ENCODE measurements at places on chromosomes 7 and 10. TPM values are rescaled to one million over a fixed set of nuclear protein-coding genes. Genes with fewer than 3 reads are reported as not detected.

GRCh38 chr7:2869981-2870380 is 25.9 kb upstream of the GNA12 start:
- DNase-seq, result no peak
- peak overlapping the region; percentile 3 for H3K4me3 ChIP-seq
- H3K27me3 ChIP-seq, result no peaks in the 10 kb centered on the region
- peaks cover 30% of the 10 kb centered on the region for H3K4me1 ChIP-seq
- H3K36me3 ChIP-seq, result peaks cover 16% of the 10 kb centered on the region
- peak overlapping the region; percentile 3 for H3K27ac ChIP-seq

DNA sequence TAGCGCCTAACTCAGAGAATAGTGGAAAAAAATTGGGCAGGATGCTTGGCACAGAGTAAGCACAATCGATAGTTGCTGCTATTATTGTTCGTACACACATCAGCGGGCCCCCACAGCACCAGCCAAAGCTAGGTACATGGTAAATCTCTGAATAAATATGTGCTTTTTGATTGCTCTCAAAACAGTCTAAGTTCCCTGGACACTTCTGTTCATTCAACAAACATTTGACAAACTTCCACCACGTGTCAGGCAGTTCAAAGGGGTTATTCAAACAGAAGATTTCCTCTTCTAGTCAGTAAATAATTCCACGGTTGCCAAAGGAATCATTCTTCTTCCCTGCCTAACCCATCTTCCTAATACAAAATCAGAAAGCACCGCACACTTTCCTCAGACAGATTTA is 150.8 kb downstream of the DGKI start:
- H3K4me1 ChIP-seq, result no peaks in the 10 kb centered on the region
- H3K27me3 ChIP-seq, result peaks cover 3% of the 10 kb centered on the region
- H3K27ac ChIP-seq, result no peak overlapping the region
- H3K36me3 ChIP-seq, result no peaks in the 10 kb centered on the region
- no peak overlapping the region for H3K4me3 ChIP-seq
- no peak for DNase-seq

GRCh38 chr7:78260826-78261225 is 462.3 kb downstream of the PHTF2 start:
- peaks cover 16% of the 10 kb centered on the region for H3K27me3 ChIP-seq
- no peak overlapping the region for H3K27ac ChIP-seq
- H3K4me1 ChIP-seq, result no peaks in the 10 kb centered on the region
- DNase-seq, result no peak

- peaks cover 2% of the 10 kb centered on the region for H3K4me1 ChIP-seq
- H3K27ac ChIP-seq, result no peak overlapping the region
- peaks cover 13% of the 10 kb centered on the region for H3K27me3 ChIP-seq
Observed at GRCh38 chr10:70084189-70084588, 31.5 kb downstream of the MACROH2A2 start.

GRCh38 chr7:155471718-155472117 is 13.8 kb downstream of the EN2 start:
- H3K36me3 ChIP-seq, result peaks cover 5% of the 10 kb centered on the region
- peaks cover 28% of the 10 kb centered on the region for H3K4me1 ChIP-seq
- no peak for DNase-seq
- H3K4me3 ChIP-seq, result no peak overlapping the region

- H3K4me3 ChIP-seq, result no peak overlapping the region
- no peak for DNase-seq
- H3K36me3 ChIP-seq, result no peaks in the 10 kb centered on the region
- H3K4me1 ChIP-seq, result peaks cover 9% of the 10 kb centered on the region
- H3K27me3 ChIP-seq, result no peaks in the 10 kb centered on the region
Observed at GRCh38 chr7:40884241-40884640, 749.4 kb downstream of the SUGCT start.

DNA sequence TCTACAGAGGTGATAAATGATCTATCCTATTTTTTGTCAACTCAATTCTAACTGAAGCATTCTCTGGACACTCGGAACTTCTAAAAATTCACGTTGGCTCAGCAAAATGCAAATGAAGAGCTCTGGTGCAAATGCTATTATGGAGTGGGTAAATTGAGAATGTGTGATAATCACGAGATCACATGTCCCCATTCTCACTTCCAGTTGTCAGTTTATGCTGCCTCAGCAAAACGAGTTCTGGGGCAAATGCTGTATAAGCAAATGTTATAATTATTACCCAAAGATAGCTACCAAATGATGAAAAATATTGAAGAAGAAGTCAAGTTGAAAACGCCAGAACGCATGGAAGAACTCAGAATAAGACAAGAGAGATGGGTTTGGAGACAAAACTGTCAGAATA is 29.4 kb downstream of the AKR1B1 start:
- H3K4me1 ChIP-seq, result peaks cover 12% of the 10 kb centered on the region
- peaks cover 6% of the 10 kb centered on the region for H3K36me3 ChIP-seq
- H3K4me3 ChIP-seq, result no peak overlapping the region
- no peak for DNase-seq

DNA sequence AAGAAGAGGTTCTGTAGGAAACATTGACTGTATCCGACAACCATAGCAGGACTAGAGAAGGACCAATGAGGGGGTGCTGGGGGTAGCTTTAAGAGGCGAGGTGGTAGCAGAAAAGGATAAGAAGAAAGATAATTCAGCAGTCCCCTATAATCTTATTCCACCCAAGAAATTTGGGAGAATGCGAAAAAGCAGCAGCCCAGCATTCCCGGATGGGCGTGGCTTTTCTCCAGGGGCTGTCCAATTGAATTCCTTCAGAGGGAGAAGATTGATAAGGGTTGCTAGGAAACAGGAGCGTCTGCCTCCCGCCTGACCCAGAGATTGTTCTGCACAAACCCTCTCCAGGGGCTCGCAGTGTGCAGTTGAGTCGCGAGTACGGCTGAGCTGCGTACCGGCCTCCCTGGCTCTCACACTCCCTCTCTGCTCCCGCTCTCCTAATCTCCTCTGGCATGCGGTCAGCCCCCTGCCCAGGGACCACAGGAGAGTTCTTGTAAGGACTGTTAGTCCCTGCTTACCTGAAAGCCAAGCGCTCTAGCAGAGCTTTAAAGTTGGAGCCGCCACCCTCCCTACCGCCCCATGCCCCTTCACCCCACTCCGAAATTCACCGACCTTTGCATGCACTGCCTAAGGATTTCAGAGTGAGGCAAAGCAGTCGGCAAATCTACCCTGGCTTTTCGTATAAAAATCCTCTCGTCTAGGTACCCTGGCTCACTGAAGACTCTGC is at the start of gene GRM3:
Gene GRM3 (plus strand): TSS at position 349 of the 721 bp plus-strand sequence. CDS start 121,237 bp downstream, outside the sequence.
- no peak within 1 kb of the TSS for H3K27ac ChIP-seq
- no peak for DNase-seq
- no peaks in the 10 kb centered on the region for H3K27me3 ChIP-seq
- no peaks in the 10 kb centered on the region for H3K4me1 ChIP-seq
- no peaks in the 10 kb centered on the region for H3K36me3 ChIP-seq
- H3K4me3 ChIP-seq, result peak within 1 kb of the TSS; percentile 39

- peaks cover 16% of the 10 kb centered on the region for H3K36me3 ChIP-seq
- H3K27me3 ChIP-seq, result no peaks in the 10 kb centered on the region
Observed at GRCh38 chr7:154996756-154997155, 6.2 kb downstream of the PAXIP1 start.

- H3K4me3 ChIP-seq, result no peak overlapping the region
- no peak overlapping the region for H3K27ac ChIP-seq
- H3K36me3 ChIP-seq, result no peaks in the 10 kb centered on the region
- H3K27me3 ChIP-seq, result peaks cover 98% of the 10 kb centered on the region
Observed at GRCh38 chr10:86194684-86195083, 171.9 kb downstream of the GRID1 start.

- H3K36me3 ChIP-seq, result no peaks in the 10 kb centered on the region
- no peaks in the 10 kb centered on the region for H3K4me1 ChIP-seq
- H3K27ac ChIP-seq, result no peak overlapping the region
- H3K4me3 ChIP-seq, result no peak overlapping the region
Observed at GRCh38 chr7:53800746-53801145, 741.4 kb upstream of the VSTM2A start.

GRCh38 chr10:8967061-8967460 is 912.6 kb downstream of the GATA3 start:
- no peaks in the 10 kb centered on the region for H3K36me3 ChIP-seq
- H3K4me1 ChIP-seq, result no peaks in the 10 kb centered on the region
- no peak overlapping the region for H3K27ac ChIP-seq
- H3K27me3 ChIP-seq, result no peaks in the 10 kb centered on the region
- no peak for DNase-seq

- no peaks in the 10 kb centered on the region for H3K4me1 ChIP-seq
- no peaks in the 10 kb centered on the region for H3K27me3 ChIP-seq
- H3K36me3 ChIP-seq, result no peaks in the 10 kb centered on the region
- no peak for DNase-seq
- no peak overlapping the region for H3K27ac ChIP-seq
Observed at GRCh38 chr10:10417671-10418070, 600.0 kb upstream of the CELF2 start.

GRCh38 chr7:914521-915194 is 38.3 kb downstream of the GET4 start:
- peaks cover 76% of the 10 kb centered on the region for H3K36me3 ChIP-seq
- DNase-seq, result no peak
- peaks cover 50% of the 10 kb centered on the region for H3K4me1 ChIP-seq
- no peaks in the 10 kb centered on the region for H3K27me3 ChIP-seq
- peak overlapping the region; percentile 28 for H3K4me3 ChIP-seq

DNA sequence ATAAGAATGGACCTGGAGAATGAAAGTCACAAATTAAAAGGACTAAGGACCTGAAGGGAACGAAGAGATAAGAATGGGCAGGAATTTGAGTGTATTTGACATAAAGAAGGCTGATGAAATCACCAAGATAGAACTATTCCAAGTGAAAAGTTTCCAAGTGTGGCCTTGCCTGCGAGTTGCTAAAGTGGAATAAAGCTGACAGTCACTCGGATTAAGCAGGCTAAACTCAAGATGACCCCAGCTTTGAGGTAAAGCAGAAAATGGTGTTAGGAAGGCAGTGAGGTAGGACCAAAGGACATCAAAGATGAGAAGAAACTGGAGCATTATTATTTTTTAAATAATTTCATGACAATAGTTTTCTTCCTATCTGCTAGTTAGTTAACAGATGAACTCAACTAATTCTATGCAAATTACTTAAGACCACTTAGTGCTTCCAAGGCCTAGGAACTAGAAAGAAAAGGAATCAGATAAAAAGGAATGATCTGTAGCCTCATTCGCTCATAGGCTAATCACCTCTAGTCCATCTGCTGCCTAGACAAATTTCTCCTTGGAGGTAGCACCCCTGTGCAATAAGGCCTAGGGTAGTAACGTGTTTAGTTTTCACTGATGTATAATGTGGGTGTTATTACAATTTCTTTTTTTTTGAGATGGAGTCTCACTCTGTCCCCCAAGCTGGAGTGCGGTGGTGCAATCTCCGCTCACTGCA is 34.5 kb downstream of the EZH2 start:
- H3K4me1 ChIP-seq, result peaks cover 27% of the 10 kb centered on the region
- no peaks in the 10 kb centered on the region for H3K27me3 ChIP-seq
- H3K4me3 ChIP-seq, result no peak overlapping the region
- H3K36me3 ChIP-seq, result no peaks in the 10 kb centered on the region
- H3K27ac ChIP-seq, result no peak overlapping the region

- H3K4me3 ChIP-seq, result no peak overlapping the region
- no peak overlapping the region for H3K27ac ChIP-seq
- H3K36me3 ChIP-seq, result no peaks in the 10 kb centered on the region
Observed at GRCh38 chr10:71015674-71016073, 127.3 kb upstream of the PCBD1 start.

DNA sequence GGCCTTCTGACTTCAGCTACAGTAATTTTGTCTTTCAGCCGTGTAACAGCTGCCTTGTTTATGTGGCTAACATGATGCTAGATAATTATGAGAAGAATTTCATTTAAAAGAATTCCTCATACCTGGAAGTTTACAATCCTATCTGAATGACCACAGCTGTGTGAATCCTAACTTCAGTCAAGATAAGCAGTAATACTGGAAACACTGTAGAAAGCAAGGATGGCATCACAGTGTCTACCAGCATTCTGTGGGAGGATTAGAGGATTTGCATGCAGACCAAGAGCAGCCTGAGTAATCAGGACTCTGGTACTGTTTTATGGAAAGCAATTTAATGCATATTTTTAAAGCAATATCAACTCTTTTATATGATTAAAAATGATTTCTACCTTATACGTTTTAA is 282.4 kb downstream of the EXOC4 start:
- no peak overlapping the region for H3K27ac ChIP-seq
- no peaks in the 10 kb centered on the region for H3K36me3 ChIP-seq
- H3K27me3 ChIP-seq, result no peaks in the 10 kb centered on the region

GRCh38 chr10:18104223-18104872 is 35.9 kb upstream of the CACNB2 start:
- no peaks in the 10 kb centered on the region for H3K36me3 ChIP-seq
- no peaks in the 10 kb centered on the region for H3K4me1 ChIP-seq
- no peaks in the 10 kb centered on the region for H3K27me3 ChIP-seq
- no peak overlapping the region for H3K4me3 ChIP-seq

GRCh38 chr10:59131666-59132065 is 44.8 kb upstream of the PHYHIPL start:
- no peak overlapping the region for H3K4me3 ChIP-seq
- peaks cover 41% of the 10 kb centered on the region for H3K27me3 ChIP-seq
- H3K4me1 ChIP-seq, result no peaks in the 10 kb centered on the region
- DNase-seq, result no peak
- no peak overlapping the region for H3K27ac ChIP-seq
- H3K36me3 ChIP-seq, result no peaks in the 10 kb centered on the region

- H3K27ac ChIP-seq, result no peak overlapping the region
- no peaks in the 10 kb centered on the region for H3K36me3 ChIP-seq
- DNase-seq, result no peak
- no peak overlapping the region for H3K4me3 ChIP-seq
Observed at GRCh38 chr10:107561136-107561650, 396.7 kb upstream of the SORCS1 start.

DNA sequence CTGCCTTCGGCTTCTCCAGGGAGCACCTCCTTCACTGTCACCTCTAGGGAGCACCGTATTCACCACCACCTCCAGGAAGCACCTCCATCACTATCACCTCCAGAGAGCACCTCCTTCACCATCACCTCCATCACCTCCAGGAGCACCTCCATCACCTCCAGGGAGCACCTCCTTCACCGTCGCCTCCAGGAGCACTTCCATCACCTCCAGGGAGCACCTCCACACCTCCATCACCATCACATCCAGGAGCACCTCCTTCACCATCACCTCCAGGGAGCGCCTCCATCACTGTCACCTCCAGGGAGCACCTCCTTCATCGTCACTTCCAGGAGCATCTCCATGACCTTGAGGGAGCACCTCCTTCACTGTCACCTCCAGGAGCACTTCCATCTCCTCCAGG is 102.3 kb downstream of the DNAJB6 start:
- no peaks in the 10 kb centered on the region for H3K4me1 ChIP-seq
- no peak for DNase-seq
- H3K27me3 ChIP-seq, result no peaks in the 10 kb centered on the region
- peaks cover 8% of the 10 kb centered on the region for H3K36me3 ChIP-seq

- no peaks in the 10 kb centered on the region for H3K4me1 ChIP-seq
- no peak for DNase-seq
- peaks cover 17% of the 10 kb centered on the region for H3K27me3 ChIP-seq
Observed at GRCh38 chr7:37445790-37446189, 2.9 kb downstream of the ELMO1 start.

- no peak overlapping the region for H3K4me3 ChIP-seq
- H3K27ac ChIP-seq, result peak overlapping the region; percentile 44
- no peaks in the 10 kb centered on the region for H3K27me3 ChIP-seq
- no peaks in the 10 kb centered on the region for H3K4me1 ChIP-seq
Observed at GRCh38 chr10:1037098-1037497, 11.4 kb upstream of the IDI2 start.

RBP3 gene
- not detected for total RNA-seq

BEND7 gene
- 8.3 TPM for total RNA-seq

VWA2 gene
- 5.8 TPM for total RNA-seq

TMEM72 gene
- not detected for total RNA-seq
